ENCODE measurements at places on chromosomes 1 and 21. TPM values are rescaled to one million over a fixed set of nuclear protein-coding genes. Genes with fewer than 3 reads are reported as not detected.

GRCh38 chr1:28259934-28260802, 850 bp downstream of the SESN2 start:
- no peak for DNase-seq

- no peak for DNase-seq
These were observed 41.7 kb upstream of the DISC1 start for GRCh38 chr1:231584921-231585320.

DNA sequence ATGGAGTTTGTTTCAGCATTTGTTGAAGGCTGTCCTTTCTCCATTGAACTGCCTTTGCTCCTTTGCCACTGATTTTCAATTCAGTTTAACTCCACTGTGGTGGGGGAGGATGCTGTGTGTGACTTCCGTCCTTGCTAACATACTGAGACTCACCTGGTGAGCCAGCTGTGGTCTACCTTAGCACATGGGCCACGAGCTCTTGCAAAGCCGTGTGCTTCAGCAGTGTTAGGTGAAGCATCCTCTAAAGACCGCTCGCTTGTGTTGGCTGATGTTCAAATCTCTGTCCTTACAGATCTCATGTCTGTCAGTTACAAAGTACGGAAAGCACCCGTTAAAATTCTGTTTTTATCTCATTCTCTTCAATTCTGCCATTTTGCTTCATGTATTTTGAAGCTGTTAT, 3.6 kb upstream of the SPATC1L start:
- DNase-seq, result no peak

DNA sequence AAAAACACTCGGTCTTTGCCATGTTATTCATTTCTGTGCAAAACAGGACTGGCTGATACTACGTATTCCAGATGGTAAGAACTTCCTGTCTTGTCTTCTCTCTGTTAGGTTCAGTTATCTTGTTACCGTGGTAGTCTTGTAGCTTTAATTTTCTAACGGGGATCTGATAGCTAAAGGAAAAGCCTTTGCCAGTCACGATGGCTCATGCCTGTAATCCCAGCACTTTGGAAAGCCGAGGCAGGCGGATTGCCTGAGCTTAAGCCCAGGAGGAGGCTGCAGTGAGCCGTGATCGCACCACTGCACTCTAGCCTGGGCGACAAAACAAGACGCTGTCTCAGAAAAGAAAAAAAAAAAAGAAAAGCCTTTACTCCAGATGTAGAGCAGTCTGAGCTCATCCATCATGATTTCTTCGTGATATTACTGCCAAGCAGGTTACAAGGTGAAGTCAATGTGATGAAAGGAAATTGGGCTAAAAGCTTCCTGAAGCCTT, 11.1 kb upstream of the MSTO1 start:
- no peak for DNase-seq

The LCE7A gene
- not detected for polyA plus RNA-seq

The KIF26B gene
- 0.62 TPM for polyA plus RNA-seq

The NUP210L gene
- polyA plus RNA-seq, result 0.04 TPM

The NR1I3 gene
- 0.27 TPM for polyA plus RNA-seq

GRCh38 chr1:155174324-155175280, 953 bp downstream of the TRIM46 start:
- no peak for DNase-seq

DNA sequence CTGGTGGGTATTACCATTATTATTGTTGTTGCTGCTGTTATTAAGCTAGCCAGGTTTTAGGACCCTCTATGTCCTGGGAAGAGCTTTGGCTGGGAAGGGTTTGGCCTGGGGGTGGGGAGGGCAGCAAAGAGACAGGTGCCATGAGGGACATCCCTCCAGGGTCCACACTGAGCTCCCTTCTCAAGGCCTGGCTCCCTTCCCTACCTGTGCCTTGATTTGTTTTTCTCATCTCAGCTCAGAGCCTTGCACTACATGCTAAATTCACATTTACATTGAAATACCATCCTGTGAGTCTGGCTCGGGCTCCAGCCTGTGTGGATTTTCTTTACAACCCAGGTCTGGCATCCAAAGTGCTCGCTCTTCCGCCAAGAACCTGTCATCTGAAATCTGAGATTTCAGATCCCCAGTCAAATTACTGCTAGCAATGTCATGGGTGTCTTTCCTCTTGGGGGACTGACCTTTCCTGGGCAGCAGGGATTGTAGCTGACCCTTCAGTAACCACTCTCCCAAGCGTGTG, 536.3 kb downstream of the PTPRU start:
- DNase-seq, result no peak

DNA sequence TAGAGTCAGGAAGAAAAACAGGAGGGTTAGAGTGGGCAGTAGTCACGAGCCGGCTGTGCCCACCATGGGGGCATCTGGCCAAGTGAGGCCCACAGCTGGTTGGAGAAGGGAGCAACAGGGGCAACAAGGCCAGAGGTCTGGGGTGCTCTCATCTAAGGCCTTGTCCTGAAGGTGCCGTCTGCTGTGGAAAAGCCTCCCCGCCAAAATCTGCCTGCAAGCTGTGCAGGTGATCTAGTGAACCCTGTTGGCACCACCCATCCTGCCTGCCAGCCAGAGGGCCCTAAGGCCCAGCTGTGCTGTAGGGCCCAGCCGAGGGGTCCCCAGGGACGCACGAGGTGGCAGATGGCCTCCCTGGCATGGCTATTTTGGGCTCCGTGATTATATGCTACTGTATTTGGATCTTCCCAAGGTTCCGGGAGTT, 51.3 kb downstream of the LGR6 start:
- no peak for DNase-seq

The HTR6 gene
- not detected for polyA plus RNA-seq

GRCh38 chr1:64922336-64922735, 44.0 kb downstream of the JAK1 start:
- no peak for DNase-seq

The CFHR2 gene
- polyA plus RNA-seq, result 0.34 TPM

The SPRR2G gene
- not detected for polyA plus RNA-seq

The RHBG gene
- 0.86 TPM for polyA plus RNA-seq

GRCh38 chr1:18072066-18072465, 35.5 kb upstream of the IGSF21 start:
- DNase-seq, result no peak

DNA sequence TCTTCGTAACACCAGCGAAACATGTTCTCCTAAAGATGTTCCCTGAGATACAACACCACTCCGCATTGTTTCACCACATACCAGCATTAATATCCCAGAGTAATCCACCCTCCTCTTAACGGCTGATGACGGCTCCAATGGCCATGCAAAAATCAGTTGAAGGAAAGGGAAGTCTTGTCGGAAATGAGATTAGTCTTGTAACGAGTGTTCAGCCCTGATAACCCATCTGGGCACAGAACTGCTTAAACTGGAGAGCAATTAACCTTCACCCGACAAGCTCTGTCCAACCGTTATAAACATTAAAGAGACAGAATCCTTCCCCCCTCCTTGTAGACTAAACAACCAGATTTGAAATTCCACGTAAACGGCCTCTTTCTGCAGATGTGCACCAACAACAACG, 21.9 kb downstream of the ERG start:
- no peak for DNase-seq
